Globus pallidus (tissue), 1 donor: ENCODE measurements at places on chromosomes 3 and 15.

GRCh38 chr3:169923831-169924230 is 12.5 kb downstream of the SAMD7 start:
- DNase-seq, result peak; percentile 8

- no peak for DNase-seq
Observed at GRCh38 chr3:47399016-47399415, 18.2 kb downstream of the PTPN23 start.

DNA sequence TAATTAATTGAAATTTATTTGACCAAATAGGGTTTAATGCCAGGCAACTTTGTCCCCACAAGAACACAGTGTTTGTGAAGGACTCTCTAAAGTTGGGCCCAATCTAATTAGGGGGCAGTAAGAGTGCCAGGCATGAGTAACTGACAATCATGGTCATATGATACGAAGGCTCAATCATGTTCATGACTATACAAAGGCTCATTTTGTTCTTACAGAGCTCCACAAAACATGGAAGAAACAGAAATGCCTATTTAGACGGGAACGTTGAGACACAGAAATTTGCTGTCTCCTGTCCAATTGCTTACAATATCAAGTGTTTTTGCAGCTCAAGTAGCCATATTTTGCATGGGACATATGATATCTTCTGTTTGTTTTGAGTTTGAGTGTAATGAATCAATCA is 391.1 kb downstream of the SI start:
- peak; percentile 82 for DNase-seq

- no peak for DNase-seq
Observed at GRCh38 chr3:131602011-131602779, 99.4 kb upstream of the MRPL3 start.

DNA sequence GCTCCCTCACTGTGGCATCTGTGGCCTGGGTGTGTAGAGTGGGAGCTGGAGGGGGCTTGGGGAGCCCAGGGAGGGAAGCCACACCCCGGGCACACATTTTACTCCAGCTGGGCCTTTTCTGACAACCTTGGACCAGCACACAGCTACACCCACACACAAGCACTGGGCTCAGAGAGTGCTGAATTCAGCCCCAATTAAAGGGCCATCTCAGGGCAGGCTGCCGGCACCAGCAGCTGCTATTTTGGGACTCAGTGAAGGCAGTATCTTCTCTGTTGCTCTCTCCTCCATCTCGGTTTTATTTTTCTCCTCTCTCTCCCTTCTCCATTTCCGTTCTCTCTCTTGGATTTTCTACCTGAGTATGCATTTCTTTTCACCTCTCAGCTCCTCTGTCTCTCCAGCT is 19.1 kb upstream of the TBC1D21 start:
- DNase-seq, result no peak

- peak; percentile 38 for DNase-seq
Observed at GRCh38 chr3:69433121-69433968, 47.5 kb upstream of the FRMD4B start.

GRCh38 chr3:116288485-116288884 is 156.8 kb downstream of the LSAMP start:
- DNase-seq, result no peak

GRCh38 chr15:74053941-74054529 is 28.3 kb downstream of the GOLGA6A start:
- DNase-seq, result peak; percentile 41

DNA sequence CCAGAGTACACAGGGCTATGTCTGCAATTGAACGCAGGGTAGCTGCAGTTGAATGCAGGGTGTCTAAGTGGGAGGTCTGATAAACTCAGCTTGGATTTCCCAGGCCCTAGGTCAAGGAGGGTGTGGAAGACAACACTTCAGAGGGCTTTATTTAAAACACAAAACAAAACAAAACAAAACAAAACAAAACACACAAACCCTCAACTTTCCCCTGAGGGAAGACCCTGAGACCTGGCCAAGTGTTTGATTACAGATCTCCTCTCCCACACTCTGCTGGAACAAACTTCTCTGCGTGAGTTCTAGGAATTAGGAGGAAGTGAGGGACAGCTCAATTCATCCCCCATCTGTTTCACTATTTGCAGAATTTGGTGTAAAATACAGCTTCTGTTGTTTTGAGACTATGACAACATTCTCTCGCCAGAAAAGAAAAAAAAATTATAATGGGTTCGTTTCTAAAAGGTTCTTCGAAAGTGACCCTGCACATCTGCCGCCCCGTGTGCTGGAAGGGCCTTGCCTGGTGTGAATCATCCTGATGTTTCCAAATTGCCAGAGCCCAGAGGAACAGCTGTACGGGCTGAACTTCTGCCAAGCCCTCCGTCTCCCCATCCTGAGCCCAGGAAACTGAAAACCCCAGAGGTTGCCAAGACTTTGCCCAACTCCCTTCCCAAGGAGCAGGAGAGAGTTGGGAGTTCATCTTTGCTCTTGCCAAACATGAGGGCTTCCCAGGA is 73.3 kb upstream of the RAD18 start:
- peak; percentile 41 for DNase-seq

GRCh38 chr15:96334705-96335410 is 4.4 kb downstream of the NR2F2 start:
- DNase-seq, result no peak

- no peak for DNase-seq
Observed at GRCh38 chr15:81947548-81947947, 98.3 kb downstream of the MEX3B start.

GRCh38 chr3:126349611-126350501 is 7.4 kb downstream of the KLF15 start:
- DNase-seq, result no peak

DNA sequence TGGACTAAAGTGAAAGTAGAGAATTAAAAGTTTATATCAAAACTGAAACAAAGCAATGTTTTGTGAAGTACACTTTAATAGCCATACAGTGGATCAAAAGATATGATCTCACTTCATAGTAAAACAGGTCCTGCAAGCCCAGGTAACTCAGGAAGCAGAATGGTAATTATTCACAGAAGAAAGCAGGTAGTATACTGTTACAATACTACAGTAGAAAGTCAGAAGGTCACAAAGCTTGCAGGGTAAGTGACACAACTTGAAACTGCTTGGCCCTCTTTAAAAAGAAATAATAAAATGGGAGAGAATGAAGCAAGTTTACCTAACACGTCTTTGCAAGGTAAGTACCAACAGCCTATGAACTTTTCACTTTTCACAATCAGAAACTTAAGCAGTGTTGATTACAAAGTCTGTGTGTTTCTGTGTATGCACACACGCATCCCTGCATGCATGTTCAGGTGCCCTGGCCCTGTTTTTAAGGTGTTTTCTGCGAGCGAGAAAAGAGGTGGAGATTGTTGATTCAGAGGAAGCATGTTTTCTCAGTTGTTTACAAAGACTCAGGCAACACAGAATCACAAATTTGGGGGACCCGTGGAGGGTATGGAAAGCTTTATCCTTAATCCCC is at the start of gene NAALADL2:
TSS of gene NAALADL2 (plus strand) at position 221 of the 622 bp plus-strand sequence.
- DNase-seq, result no peak

DNA sequence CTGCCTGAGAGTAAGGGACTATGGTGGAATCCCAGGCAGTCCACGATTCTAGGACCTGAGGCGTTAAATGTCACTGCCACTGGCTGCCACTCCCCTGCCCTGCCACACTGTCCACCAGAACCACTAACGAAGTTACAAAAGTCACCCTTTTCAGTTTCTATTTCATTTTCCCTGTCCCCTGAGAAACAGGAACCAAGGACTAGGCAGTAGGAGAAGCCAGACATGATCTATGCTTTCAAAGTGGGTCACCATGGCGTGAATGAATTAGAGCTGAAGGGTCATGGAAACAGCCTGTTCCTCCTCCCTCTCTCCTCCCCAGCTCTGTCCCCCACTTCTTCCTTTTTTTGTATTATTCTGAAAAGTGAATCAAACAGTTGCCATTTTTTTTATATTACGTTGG is 9.1 kb upstream of the ADPRH start:
- peak; percentile 54 for DNase-seq

- DNase-seq, result no peak
Observed at GRCh38 chr3:21528291-21528995, 222.6 kb downstream of the ZNF385D start.

- no peak for DNase-seq
Observed at GRCh38 chr3:194005930-194006501, 129.9 kb upstream of the HES1 start.

- peak; percentile 63 for DNase-seq
Observed at GRCh38 chr3:197367081-197367780, 68.8 kb upstream of the DLG1 start.

DNA sequence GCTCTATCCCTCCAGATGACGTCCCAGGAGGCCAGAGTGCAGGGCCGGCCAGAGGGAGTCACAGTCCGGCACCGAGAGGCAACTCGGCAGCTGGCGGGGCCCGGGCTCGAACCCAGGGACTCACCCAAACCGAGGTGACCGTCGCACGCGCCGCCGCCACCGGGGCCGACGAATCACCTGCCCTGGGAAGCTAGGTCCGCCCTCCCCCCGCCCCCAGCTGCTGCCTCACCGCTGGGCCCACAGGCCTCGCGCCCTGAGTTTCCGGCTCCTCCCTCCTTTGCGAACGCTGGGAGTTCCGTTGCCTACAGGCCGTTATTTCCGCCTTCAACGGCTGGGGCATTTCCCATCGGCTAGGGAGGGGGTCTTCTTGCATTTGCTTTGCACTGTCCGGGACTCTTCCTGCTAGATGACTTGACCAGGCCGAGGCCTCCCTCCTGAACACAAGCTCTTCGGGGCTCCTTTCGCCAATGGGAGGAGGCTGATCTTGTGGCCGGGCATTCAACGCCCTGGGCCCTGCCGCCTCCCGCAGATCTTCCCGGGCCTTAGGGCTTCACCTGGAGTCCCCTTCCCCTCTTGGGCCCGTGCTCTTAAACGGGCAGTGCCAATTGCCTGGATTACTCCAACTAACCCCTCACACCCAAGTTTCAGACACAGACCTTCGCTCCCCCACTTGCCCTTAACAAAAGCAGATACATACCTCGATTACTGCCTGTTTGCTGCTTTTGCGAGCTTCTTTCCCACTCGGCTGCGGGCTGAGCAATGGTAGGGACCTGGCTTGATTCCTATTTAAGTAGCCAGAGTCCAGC is at the start of gene SNUPN:
TSS of gene SNUPN (minus strand) at position 184 of the 806 bp plus-strand sequence. CDS start 4,674 bp downstream, outside the sequence.
- DNase-seq, result peak; percentile 93

GRCh38 chr3:66629150-66629981 is 128.5 kb upstream of the LRIG1 start:
- no peak for DNase-seq

DNA sequence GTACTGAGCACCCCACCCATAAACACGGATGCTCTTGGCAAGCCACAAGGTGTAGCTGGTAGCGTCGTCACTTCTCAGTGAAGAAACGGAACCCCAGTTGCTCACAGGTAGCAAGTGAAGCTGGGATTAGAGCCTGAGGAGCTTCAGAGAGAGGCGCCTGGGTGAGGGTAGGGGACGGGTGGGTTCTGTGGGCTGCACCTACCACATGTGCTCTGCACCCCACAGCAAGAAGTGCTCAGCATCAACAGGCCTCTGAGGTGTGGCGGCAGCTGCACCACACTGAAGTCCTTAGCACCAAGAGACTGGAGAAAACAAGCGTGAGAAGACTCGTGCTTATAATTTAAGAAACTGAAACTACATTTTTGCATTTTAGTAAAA is 9.8 kb downstream of the MAP6D1 start:
- DNase-seq, result no peak

GRCh38 chr15:62622775-62623174 is 419.8 kb upstream of the TPM1 start:
- DNase-seq, result no peak

- DNase-seq, result no peak
Observed at GRCh38 chr15:29818141-29818540, 4.1 kb downstream of the TJP1 start.

DNA sequence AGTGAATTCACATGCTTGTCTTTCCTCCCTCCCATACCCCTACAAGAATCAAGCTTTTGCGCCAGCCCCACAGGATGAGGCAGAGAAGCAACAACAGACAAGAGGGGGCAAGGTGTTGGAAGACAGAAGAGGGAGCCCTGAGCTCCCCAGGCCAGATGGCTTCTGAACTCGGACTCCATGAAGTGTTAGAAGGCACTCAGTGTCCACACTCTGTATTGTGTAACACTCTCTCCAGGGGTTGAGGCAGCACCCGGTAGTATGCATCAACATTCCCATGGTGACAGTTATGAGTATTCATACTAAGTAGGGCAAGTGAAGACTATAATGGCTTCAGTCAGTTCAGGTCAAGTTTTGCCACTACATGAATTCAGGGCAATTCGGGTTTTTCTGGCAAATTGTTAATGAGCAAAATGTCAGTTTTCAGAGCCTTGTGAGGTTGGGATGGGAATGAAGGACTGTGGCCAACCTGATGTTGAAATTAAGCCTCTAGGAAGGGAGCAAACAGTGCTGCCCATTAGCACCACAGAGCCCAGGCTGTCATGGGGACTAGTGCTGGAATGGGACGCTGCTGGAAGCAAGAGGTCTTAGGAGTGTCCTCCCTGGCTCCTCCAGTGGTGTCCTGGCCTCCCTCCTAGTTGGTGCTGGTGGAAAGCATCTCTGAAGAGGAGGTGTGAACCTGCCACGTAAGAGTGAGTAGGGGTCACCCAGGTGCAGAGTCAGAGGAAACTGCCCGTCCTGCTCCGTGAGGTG is 79.4 kb downstream of the KLF15 start:
- no peak for DNase-seq

DNA sequence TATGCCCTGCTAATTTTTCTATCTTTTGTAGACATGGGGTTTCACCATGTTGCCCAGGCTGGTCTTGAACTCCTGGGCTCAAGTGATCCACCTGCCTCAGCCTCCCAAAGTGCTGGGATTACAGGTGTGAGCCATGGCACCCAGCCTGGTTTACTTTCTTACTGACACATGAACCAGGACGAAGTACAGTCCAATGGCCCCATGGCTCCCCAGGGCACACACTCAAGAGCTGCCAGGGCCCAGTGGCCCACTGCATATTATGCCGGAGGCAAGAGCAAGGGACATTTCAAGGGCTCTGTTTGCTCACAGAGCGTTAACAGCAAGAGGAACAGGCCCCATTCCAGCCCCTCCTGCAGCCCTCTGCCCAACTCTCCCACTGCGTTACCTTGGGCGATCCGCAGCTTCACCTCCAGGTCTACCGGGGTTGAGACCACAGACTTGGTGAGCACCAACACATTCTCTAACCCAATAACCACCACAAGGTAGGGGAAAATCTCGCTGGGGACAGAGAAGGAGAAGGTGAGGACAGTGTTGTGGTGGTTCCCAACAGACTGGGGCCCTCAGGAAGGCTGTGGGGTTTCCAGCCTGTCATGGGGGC is 42.8 kb downstream of the PTPN23 start:
- no peak for DNase-seq

DNA sequence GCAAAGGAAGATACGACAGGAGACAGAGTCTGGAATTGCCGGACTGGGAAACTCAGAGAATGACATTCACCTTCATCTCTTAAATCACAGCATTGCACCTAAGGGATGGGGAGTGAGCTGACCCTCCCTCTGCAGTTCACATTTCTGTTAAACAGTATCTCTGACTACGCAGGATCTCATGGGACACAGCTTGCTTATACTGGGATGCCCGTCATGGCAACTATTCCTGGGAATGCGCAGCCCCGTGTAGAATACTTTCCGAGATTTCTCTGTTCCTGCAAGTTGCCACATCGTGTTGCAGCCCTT is 232.5 kb upstream of the HES1 start:
- DNase-seq, result no peak

DNA sequence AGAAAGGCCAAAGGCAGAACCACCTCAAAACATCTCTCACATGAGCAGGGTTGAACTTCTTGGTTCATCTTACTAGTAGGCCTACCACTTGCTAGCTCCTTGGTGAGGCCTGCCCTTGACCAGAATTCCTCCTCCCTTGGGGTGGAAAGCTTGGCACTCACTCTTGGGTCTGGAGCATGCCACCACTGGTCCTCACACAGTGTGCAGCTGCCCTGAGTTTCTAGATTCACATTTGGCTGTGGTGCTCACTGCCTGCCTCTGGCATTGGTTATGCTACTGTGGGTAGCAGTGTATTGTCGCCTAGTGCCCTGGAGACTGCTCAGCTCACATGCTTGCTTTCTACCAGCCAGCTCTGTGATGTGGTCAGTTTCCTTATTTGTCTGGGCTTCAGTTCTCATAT is 23.7 kb downstream of the OXNAD1 start:
- no peak for DNase-seq
